ENCODE measurements at places on chromosomes 6 and 20.

DNA sequence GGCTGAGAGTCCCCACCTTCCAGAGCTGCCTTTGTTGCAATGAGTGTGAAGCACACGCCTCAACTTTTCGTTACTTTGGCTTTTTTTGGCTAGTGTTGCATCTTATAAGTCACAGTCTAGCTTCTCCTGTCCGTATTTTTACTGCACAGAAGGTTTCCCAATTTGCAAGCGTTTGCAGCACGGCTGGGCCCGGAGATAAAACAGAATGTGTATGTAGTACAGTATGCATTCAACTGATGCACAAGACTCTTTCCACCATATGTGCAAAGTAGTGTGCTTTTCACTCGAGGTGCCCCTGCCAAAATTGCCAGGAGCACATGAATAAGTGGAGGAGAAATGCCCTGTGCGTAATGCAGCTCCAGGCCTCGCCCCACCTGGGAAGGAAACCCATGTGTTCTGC is 79.6 kb downstream of the SOBP start:
- DNase-seq, result no peak

- no peak for DNase-seq
Observed at GRCh38 chr6:133393891-133394290, 152.7 kb downstream of the EYA4 start.

- DNase-seq, result no peak
Observed at GRCh38 chr6:140041056-140041455, 666.6 kb upstream of the CITED2 start.

DNA sequence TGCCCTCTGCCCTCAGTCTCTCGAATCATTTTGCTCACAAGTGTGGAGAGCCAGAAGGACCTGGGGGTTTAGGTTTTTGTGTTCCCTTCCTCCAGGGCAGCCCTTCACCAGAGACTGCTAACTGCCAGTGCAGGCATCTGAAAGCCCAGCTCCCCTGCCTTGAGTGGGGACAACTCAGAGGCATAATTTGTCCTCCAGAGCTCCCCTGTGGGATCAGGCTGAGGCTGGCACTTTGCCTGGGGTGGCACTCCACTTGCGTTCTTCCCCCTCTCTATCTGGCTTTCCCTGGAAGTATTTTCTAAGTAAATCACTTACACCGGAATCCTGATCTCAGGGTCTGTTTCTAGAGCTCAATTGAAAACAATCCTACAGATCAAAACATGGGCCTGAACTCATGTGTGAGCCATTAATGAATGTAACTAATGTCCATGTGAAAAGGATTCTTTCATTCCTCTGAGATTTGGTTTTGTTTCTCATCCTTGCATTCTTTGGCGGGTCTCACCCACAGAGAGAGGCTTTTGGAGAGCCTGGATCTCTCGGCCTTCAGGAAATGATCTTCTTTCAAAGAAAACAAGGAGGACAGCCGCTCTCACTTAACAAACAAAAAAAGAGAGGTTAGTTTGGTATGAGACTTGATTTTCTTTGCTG is 125.7 kb upstream of the RIPOR2 start:
- no peak for DNase-seq

DNA sequence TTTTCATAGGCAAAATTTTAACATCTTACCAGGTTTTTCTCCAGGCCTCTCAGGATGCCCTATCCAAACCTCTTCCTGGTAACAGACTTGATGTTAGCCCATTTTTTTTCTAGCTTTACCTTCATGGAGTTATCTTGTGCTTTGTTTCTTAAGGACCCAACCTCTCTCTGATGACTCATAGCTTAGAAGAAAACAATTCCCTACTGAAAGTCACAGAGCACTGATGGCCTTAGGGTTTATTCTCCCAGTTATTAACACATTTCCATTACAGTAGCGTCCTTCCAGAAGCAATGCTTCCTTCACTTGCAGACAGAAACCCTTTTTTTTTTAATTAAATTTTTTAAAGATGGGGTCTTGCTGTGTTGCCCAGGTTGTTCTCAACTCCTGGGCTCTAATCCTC is 79.4 kb downstream of the IYD start:
- DNase-seq, result no peak

DNA sequence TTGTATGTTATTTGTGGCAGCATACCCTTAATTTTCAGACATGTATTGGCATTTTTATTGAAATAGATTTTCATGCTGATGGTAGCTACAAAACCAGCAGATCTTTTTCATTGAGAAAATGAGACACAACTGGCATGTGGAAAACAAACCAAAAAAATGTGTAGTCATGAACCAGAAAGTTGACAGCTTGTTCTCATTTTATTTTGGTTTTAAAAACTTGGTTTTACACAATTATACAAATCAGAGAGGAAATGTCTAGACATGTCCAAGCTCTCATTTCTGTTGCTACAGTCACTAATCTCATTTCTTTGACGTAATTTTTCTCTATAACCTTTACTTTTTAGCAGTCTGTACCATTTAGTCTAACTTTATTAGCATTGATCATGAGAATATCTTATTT is 85.4 kb downstream of the GRIK2 start:
- DNase-seq, result no peak

DNA sequence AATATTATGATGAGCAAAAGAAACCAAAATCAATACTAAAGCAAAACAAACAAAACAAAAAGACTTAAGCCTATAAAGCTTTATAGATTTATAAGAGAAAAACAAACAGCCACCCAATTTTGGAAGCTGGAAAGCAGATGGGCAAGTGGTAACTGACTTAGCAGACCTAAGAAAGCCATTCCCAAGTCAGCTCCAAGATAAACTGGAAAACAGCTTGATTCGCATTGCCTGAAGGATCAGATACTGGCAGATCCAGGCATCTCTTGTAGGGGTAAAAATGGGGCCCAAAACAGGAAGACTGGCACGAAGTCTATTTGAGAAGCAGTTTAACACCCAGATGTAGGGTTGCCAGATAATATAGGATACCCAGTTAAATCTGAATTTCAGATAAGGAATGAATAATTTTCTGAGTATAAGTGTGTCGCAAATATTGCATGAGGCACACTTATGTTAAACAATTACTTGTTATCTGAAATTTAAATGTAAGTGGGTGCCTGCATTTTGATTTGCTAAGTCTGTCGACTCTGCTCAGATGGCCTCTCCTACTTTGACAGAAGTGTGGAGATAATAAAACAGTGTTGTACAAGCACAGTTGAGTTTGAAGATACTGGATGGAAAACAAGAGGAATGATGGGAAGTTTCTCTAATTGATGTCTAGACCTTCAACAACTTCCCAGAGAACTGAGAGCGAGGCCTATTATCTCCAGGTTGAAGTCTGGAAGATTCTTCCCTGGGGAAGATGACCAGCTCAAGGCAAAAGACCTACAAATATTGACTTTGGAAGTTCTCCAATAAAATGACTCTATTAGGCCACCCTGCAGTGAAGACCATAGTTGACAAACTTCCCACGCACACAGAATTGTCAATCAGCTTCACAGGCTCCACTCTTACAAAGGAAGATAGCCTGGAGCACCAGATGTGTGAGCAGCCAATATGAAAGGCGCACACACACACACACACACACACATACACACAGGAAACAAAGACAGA is 113.4 kb downstream of the FAM50B start:
- DNase-seq, result no peak

GRCh38 chr20:48616481-48616880 is 211.3 kb downstream of the PREX1 start:
- no peak for DNase-seq

GRCh38 chr6:43939281-43940070 is 169.5 kb downstream of the VEGFA start:
- DNase-seq, result no peak

- no peak for DNase-seq
Observed at GRCh38 chr20:63655249-63655648, 2.0 kb upstream of the STMN3 start.

DNA sequence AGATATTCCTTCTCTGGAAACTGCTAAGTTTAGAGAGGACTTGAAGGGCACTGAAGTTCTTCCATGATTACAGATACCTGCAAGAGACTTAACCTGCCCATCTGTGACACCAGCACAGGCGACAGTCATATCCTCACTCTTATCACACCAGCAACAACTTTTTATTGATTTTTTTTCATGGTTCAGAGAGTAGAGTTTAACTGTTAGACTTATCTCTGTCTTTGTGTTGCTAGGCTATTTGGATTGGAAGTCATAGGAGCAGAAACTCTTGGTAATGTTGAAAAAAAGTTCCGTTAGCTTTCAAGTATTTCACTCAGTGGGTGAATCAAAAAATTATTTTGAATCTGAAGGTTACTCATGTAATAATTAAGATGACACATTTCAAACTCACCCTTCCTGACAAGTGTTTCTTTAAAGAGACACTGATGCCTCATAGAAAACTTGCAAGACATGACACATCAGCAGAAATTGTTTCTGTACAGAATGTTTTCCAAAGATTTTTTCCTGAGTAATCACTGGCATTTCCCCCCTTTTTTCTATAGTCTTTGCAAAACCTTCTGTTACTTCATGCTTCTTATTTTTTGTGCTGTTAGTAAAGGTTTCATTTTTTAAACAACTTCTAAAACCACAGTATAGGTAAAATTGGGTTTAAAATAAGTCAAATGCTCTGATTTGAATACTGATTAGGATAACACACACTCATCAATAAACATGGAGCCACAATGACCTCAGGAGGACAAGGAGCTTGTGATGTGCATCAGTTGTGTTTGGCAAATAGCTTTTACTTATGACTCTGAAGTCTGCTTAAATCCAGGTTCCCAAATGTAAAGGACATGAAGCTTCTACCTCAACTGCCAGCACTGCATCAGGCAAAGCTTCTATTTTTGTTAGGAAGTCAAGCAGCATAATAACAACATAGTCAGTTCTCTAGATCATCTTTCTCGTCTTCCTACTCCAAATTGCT is 252.9 kb upstream of the MAN1A1 start:
- DNase-seq, result peak; percentile 5

- no peak for DNase-seq
Observed at GRCh38 chr6:75963569-75963968, 108.9 kb downstream of the IMPG1 start.

- DNase-seq, result no peak
Observed at GRCh38 chr6:160069050-160069454, 52.6 kb upstream of the SLC22A1 start.

DNA sequence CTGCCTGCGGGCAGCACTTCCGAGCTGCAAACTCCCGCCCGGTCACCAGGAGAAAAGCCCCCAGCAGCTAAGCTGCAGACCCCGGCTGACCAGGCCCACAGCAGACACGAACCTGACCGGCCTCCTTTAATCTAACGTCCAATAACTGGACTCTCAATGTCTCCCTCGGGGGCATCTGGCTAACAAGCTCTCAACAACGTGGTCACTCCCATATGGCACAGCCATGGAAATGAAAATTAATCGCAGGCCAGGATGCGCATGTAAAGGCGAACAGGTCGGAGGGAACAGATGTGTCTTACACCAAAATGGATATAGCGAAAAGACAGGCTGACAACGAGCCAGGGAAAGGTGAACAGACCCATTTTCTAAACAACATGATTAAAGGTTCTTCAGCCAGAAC is 44.4 kb upstream of the SMOC2 start:
- no peak for DNase-seq

DNA sequence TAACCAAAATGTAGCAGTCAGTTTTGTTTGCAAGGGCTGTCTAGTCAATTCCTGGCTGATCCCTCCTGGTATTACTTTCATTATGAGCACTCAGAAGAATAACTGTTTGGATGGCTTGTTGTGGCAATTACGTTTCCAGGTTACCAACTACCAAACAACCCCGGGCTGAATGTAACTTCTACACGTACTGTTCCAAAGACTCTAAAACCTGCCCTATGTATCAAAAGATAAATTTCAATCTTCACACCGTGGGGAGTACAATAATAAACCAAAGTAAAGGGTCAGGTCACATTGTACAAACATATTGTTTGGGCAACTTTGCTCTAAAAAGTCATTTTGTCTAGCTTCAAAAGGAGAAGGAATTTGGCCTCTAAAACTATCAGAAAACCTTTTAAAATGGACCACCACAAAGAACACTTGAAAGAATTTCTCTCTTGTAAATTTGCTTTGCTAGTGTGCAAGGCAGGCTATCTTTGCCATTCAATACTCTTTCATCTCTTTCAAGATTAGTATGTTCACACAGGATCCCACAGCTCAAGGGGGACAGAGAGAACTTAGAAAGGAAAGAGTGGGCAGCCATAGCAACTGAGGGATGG is 27.6 kb downstream of the DCDC2 start:
- no peak for DNase-seq

GRCh38 chr6:42313941-42314570 is 96.4 kb upstream of the MRPS10 start:
- DNase-seq, result no peak

DNA sequence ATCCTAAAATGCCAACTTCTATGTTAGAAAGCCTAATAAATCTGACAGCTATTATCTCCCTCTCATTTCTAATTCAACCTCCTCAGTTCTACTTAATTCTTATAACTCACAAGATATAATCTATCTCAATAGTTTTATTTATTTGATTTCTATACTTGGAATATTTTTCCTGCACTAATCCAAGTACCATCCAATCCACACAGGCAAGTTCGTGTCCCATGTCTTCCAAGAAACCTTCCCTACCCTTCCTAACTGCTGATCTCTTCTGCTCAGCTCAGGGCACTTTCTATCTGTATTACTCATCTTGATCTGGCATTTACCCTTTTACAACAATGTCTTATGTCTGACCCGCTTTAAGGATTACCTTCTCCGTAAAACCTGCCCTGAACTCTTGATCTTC is 18.2 kb downstream of the NCOA5 start:
- no peak for DNase-seq

DNA sequence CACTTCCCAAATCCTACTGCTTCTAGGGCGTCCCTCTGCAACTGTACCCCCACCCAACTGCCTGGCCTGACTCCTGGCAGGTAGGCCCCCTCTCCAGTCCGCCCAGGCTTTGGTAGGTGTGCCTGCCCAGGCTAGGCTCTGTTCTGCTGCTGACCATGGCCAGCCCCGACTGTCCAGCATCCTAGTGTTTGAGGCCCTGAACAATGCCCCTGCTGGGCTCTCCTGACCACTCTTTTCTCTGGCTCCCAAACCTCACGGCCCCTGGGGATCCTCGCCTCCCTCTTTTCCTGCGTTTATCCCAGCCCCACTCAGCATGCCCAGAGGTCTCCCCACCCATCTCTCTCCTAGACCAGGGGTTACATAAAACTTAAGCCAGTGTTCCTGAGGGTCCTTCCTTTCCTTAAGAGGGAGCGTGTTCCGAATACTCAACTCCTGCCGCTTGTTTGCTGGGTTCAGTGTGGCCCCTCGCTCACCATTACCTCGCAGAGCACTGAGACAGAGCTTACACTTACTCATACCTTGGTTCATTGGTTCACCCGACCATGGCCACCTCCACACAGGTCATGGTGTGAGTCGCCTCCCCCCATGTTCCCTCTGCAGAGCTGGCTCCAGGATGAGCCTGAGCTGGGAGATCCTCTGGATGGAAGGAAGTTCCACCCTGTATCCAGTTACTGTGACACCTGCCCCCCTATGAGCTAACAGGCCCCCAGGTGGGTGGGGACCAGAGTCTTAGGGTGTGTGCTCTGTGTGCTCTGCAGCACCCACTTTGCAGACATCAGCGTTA is 21.0 kb upstream of the MYT1 start:
- no peak for DNase-seq
